Activated T-helper 17 cell treated with anti-CD3 and anti-CD28 coated beads, Interleukin-2, amount 50 U/mL, for 72 hours (primary cell): ENCODE measurements at places on chromosomes 1 and 21. TPM values are rescaled to one million over a fixed set of nuclear protein-coding genes. Genes with fewer than 3 reads are reported as not detected.

GRCh38 chr1:212353181-212353580 lies 61.5 kb downstream of the PACC1 start:
- ATAC-seq, result peak; percentile 71

- peak; percentile 38 for ATAC-seq
Observed at GRCh38 chr1:4380564-4381168, 273.7 kb upstream of the AJAP1 start.

- no peak for ATAC-seq
Observed at GRCh38 chr1:230079199-230080024, 12.4 kb downstream of the GALNT2 start.

Gene TNFSF18
- not detected for total RNA-seq

Gene KCND3
- total RNA-seq, result not detected
